ENCODE measurements at places on chromosomes 6 and 20. TPM values are rescaled to one million over a fixed set of nuclear protein-coding genes. Genes with fewer than 3 reads are reported as not detected.

SPTLC3 gene
- not detected for polyA plus RNA-seq

IYD gene
- polyA plus RNA-seq = not detected

EPHA7 gene
- not detected for polyA plus RNA-seq

OR2B2 gene
- polyA plus RNA-seq = not detected

APOBEC2 gene
- polyA plus RNA-seq = not detected

DHX16 gene
- 14.4 TPM for polyA plus RNA-seq

SLC17A1 gene
- polyA plus RNA-seq = not detected

MAFB gene
- polyA plus RNA-seq = 0.41 TPM

CD93 gene
- not detected for polyA plus RNA-seq

NKAIN4 gene
- polyA plus RNA-seq = not detected

SIGLEC1 gene
- not detected for polyA plus RNA-seq

HLA-DMB gene
- 1,346 TPM for polyA plus RNA-seq

POU3F2 gene
- polyA plus RNA-seq = not detected

STK4 gene
- polyA plus RNA-seq = 116 TPM

CDC40 gene
- polyA plus RNA-seq = 51.0 TPM

HSPA12B gene
- polyA plus RNA-seq = not detected

DDX43 gene
- polyA plus RNA-seq = not detected

NUP153 gene
- polyA plus RNA-seq = 7.6 TPM

OPN5 gene
- not detected for polyA plus RNA-seq

ALDH8A1 gene
- 0.11 TPM for polyA plus RNA-seq

PNPLA1 gene
- polyA plus RNA-seq = 0.27 TPM

LY6G6D gene
- polyA plus RNA-seq = not detected

PRDM13 gene
- not detected for polyA plus RNA-seq

SYCP2L gene
- not detected for polyA plus RNA-seq

UBD gene
- not detected for polyA plus RNA-seq

LAMA2 gene
- polyA plus RNA-seq = not detected

PGC gene
- polyA plus RNA-seq = not detected

MUC22 gene
- not detected for polyA plus RNA-seq

ITCH gene
- polyA plus RNA-seq = 23.4 TPM

Measured in naive B cell (primary cell).